Lung (tissue), 17 donors: ENCODE measurements at places on chromosomes 12 and 14. TPM values are rescaled to one million over a fixed set of nuclear protein-coding genes. Genes with fewer than 3 reads are reported as not detected.
A peak's percentile ranks its signal among the peaks of the same experiment; 100 is the strongest.

DNA sequence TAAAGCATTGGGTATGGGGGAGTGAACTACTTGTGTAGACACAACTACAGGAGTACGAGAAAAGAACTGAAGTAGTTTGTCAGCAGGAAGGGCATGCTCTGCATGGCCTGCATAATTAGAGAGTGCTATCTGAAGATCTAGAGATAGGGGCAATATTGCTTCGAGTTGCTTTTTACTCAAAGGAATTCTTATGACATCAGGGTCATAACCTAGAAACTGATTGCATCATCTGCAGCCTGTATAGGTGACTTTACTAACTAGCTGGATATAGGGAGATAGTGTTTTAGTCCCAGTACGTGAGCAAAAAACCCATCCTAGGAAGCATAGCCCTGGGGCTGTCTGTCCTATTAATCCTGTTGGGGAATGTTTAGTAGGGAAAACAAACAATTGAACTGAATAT lies 39.8 kb downstream of the TMTC3 start:
- DNase-seq: no peak

DNA sequence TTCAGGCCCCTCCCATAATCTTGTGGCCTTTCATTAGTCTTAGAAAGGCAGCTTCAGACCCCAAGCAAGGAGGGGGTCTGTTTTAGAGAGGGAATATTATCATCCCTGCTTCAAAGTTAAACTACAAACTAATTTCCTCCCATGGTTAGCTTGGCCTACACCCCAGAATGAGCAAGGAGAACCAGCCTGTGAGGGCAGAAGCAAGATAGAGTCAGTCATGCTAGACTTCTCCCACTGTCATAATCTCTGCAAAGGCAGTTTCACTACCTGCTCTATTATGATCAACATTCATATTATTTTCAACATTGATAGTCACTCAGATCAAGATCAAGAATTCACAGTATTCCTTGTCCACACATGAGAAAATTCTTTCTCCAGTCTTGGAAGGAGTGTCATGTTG lies 105.1 kb downstream of the GXYLT1 start:
- DNase-seq: no peak

- no peak for DNase-seq
Measured at GRCh38 chr12:25616286-25616685, 63.2 kb upstream of the LMNTD1 start.

DNA sequence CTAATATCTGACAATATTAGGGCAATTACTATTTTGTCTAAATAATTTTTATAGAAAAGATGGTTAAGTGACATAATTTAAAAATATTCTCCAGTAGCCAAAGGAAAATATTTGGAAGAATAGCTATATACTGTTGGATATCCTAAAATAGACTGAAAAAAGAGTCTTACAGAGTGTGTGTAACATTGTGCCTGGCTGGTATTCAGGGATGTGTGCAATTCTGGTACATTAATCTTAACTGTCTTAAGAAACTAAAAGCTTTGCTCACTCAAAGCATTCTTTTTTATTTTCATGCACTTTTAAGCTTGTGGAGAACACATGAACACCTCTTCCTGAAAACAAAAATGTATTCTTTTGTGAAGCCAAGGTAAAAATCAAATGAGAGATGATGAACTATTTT lies 10.1 kb upstream of the NR2C1 start:
- DNase-seq: no peak

OR4N2 gene
- polyA plus RNA-seq: not detected

DNA sequence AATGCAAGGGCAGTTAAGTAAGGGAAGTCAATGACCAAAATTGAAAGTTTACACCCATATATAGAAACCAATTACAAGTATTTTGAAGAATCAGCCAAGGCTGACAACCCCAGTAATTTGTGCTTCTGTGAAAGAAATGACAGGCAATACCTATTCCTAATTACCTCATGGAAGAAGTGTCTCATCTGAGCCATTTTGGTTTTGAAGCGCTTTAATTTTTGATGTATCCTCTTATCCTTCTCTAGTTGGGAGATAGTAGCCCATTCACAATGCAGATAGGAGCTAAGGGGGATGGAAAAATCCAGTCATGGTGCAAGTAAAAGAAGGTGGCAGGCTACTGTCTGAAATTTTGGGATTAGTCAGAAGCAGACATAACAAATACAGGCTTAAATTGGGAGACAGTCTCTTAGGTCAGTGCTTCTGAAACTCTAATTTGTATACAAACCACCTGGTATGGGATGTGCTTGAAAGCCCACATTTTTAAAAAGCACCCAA lies 30.4 kb upstream of the SUPT16H start:
- no peak for DNase-seq

GRIP1 gene
- polyA plus RNA-seq: 0.20 TPM

DNA sequence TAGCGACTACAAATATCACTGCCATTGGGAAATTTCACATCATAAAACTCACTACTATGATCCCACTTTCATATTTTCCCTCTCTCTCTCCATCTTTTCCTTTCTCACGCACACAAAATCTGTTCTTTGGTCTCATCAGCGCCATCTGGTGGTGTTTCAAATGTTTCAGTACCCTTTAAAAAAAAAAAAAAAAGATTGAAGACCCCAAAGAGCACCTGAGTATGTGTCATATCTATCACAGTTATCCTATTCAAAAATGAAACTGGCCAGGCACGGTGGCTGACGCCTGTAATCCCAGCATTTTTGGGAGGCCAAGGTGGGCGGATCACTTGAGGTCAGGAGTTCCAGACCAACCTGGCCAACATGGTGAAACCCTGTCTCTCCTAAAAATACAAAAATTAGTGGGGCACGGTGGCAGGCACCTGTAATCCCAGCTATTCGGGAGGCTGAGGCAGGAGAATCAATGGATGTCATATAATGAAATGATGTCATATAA lies 72.4 kb downstream of the TTC9 start:
- DNase-seq: peak; percentile 81

- DNase-seq: no peak
Measured at GRCh38 chr14:103519837-103520212, 2.8 kb downstream of the CKB start.

DNA sequence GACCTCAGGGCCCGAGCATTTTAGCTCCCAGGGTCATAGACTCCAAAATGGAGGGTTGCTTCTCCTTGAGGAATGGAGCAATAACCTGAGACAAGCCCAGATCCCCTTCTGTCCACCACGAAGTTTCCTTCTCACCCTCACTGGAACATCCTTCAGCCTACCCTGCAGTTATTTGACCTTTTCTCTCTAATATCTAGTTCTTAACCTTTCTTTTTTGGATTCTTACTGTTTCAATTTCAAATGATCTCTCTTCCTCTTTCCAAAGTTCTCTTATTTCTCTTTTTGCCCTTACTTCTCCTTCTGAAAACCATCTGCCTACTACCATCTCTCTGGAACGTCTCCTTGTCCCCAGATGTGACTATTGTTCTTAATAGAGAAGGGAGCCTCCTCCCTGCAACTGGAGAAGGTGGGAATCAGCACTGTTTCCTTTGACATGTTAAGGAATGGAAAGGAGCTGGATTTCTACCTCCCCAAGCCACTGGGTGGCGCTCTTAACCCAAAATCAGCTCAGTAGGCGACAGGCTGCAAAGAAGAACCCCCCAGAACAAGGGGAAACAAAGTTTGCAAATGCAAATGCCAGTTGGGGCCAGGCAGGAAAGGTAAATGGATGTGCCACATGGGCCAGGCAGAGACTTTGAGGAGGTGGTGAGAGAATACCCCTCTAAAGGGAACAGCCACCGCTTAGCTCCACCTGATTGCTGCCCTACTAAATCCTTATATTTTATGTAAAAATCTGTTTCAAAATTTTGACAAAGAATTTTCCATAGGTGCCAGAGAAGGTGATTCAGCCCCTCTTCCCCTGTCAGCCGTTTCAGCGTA lies 22.4 kb upstream of the PDE1B start:
- peak; percentile 9 for DNase-seq

DNA sequence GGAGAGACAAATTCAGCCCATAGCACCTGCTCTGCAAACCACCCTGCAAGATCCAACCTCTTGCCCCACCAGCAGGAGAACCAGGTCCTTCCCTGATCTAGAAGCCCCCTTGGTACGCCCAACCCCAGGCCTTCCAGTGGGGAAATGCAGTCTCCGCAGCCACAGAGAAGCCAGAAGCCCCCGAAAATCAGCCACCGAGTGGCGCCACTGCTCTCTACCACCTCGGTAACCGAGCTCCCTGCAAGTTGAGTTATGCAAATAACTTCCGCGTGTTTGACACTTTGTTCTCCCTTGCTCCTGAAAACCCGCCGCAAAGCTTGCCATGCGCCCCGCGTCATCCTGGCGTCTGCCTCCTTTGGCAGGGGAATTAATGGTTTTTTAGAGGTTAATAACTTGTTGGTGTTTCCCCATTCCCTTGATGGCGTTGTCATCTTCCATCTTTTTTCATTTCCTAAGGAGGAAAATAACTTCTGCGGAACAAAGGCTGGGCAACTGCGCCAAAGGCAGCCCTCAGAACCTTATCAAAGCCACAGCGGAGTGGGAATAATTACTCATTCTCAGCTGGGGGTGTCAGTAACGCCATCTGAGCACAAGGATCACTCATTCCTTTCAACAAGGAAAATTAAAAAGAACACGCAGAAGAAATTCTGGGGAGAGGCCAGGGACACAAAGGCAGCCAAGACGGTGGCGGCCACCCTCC lies 60.4 kb downstream of the FZD10 start:
- DNase-seq: no peak

GRCh38 chr14:78610994-78611393 lies 440.8 kb downstream of the NRXN3 start:
- DNase-seq: no peak

- DNase-seq: no peak
Measured at GRCh38 chr14:93606091-93606490, 175.4 kb downstream of the UNC79 start.

HHIPL1 gene
- polyA plus RNA-seq: 0.64 TPM

DNA sequence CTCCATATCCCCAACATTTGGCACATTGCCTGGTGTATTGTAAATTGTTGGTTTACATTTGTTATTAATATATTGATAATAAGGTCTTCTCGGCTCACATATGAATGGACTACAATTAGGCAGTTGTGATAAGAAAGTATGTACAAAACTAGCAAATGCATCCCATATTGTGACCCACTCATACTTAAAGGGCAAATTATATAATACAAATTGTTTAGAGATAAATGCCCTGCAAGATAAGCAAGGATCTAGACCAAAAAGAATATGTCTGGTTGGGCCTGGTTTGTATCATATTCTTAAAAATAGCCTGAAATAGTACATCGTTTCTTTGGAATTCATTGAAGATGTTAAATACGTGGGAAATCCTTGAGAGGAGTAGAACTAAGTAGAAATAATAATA lies 151.3 kb downstream of the CNTN1 start:
- DNase-seq: peak; percentile 19

GRCh38 chr12:58420503-58420902 lies 479.1 kb downstream of the ATP23 start:
- DNase-seq: no peak

DNA sequence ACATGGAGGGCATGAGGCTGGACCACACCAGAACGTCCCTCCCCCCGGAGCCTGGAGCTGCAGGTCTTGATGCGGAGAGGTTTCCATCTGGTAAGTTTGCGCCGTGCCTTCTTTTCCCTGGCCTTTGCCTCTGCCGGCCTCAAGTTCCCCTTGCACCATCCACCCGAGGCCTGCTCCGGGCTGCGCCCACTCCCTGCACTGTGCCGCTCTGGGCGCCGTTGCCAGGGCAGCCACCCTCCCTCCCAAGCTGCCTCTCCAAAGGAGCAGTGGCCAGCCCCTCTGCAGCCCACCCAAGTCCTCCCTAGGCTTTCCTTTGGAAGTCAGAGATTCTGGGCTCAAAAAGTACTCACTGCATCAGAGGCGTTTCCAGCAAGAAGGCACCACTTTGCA lies 46.2 kb upstream of the MEG3 start:
- no peak for DNase-seq

GPR65 gene
- 2.1 TPM for polyA plus RNA-seq

GRCh38 chr14:70894868-70895267 lies 12.4 kb upstream of the PCNX1 start:
- DNase-seq: no peak

MSI1 gene
- polyA plus RNA-seq: 0.22 TPM

- peak; percentile 47 for DNase-seq
Measured at GRCh38 chr12:14691560-14691959, 4.8 kb downstream of the GUCY2C start.

C1RL gene
- 60.5 TPM for polyA plus RNA-seq

DNA sequence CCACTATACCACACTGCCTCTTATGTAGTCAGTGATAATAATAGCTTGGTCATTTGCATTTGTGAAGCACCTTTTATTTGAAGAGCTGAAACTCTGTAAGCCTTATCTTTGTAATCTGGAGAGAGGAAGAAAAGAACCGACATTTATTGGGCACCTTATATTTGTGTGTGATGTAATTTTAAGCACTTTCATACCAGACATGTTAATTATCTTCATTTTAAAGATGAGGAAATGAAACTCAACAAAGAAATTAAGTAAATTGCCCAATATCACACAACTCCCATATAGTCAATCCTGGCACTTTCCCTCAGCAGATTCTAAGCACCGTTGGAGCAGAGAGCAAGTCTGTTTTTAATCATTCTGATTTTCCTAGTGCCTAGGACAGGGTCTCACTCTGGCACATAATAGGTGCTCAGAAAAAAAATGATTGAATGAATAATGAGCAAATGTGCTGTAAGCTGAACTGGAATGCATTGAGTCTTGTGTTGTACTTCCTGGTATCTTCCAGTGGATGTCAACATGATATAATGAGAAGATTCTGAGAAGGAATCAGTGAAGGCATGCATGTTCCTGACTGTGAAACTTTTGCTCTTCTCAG lies 418.9 kb downstream of the ZFP36L1 start:
- no peak for DNase-seq

DNA sequence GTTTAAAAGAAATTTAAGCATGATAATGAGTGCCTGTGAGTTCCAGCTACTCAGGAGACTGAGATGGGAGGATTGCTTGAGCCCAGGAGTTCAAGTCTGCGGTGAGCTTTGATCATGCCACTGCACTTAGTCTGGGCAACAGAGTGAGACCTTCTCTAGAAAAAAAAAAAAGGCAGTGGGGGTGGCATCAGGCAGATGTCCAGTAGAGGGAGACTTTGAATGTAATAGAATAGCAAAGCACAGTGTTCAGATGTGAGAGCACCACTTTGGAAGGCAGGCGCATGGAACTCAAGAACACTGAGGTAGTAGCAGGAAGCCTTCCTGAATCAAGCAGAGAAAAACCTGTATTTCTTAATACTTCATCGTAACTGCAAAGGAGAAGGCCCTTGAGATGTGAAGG lies 394.5 kb upstream of the GARIN6 start:
- no peak for DNase-seq

DNA sequence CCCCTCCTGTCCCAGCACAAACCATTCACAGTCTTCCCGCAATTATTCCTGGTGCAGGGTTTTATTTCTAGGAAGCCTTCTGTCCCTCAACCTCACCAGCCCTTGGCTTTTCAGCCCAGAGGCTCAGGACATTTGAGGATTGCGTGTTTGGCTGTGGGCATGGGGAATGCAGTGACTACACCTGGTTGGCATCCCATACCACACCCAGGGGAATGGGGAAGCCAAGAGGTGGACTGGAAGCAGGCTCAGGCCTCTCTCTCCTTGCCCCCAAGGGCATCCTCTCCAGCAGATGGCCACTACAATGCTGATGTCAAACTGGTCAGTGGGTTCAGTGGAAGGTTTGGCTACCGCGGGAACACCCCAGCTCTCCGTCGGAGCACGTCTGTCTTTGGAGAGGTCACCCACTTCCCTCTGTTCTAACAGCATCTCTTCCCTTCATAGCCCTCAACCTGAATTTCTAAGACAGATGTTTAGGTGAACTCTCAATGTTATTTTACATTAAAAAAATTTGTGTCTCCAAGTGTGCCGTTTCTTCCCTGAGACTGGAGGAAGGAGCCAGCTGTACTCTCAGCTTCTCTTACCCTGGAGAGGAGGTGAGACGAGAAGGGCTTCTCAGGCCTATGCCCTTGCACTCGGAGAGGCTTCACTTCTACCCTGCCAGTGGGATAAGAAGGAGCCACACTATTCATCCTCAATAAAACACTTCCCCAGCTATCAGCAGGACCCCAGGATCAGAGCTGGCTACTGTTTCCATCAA lies 35.5 kb downstream of the DCAF4 start:
- DNase-seq: no peak
